Inflammatory macrophage treated with lipopolysaccharide for 4 hours (primary cell): ENCODE measurements at places on chromosomes 12 and 14.
A peak's percentile ranks its signal among the peaks of the same experiment; 100 is the strongest.

DNA sequence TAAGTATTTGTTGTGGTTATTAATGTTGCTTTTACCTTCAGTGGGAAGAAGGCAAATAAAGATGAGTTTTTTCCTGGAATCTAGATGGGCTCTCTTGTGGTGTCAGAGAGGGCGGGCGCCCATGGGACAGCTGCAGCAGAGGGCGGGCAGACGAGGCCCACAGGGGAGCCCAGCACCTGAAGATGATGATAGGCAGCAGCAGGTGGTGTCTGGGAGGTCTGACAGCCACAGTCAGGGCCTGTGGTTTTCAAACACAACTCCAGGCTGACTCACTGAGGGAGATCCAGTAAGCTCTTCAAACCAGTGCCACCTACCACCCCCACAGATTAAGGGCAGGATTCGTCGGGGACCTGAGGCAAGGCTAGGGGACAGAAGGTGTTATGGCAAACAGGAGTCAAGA is 42.8 kb downstream of the NKX2-1 start:
- no peak for DNase-seq

GRCh38 chr12:48118284-48118871 is 786 bp upstream of the PFKM start:
- no peak for DNase-seq

GRCh38 chr12:27801630-27802029 is 21.6 kb upstream of the MANSC4 start:
- no peak for DNase-seq

DNA sequence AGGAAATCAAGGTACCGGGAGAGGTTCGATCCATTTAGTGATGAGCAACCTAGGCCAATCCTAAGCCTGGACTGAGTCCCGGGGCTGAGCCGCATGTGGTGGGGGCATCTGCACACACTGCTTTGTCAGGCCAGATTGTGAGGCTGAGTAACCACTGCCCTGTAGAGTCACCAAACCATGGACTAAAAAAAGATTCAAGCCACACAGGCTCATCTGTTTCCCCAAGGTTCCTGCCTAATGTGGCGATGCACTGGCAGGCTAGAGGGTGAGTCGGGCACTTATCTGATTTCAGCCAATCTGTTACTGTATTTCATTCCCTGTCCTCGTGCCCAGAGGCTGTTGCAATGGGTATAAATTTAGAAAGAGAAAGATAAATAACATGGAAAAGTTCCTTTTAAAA is 140.8 kb downstream of the TTC7B start:
- DNase-seq: peak; percentile 29

- no peak for DNase-seq
These were observed 850.8 kb downstream of the TMTC2 start for GRCh38 chr12:83537428-83538053.

DNA sequence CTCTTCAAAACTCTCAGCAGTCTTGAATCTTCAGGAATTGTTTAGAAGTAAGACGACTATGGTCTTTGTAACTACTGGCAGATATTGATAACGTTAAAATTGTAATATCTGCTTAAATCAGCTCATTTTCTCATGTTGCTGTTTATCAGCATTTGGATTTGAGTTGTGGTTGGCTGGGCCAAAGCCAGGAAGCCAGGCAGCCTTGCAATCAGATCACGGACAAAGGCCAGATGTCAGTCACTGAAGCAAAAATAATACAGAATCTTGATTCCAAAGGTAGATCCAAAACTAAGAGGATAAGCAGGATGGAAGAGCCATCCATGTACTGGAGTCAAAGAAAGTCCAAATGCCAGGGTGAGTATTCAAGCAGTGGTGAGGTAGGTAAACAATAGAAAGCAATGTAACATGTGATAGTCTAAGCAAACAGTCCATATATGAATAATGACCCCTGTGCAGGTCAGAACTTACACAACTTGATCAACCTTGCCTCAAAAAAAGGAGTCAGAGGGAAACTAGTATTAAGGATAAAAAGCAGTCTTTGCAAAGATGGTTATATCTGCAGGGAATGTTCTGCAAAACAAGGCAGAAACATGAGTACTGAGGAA is 95.8 kb upstream of the RAP1B start:
- DNase-seq: no peak

DNA sequence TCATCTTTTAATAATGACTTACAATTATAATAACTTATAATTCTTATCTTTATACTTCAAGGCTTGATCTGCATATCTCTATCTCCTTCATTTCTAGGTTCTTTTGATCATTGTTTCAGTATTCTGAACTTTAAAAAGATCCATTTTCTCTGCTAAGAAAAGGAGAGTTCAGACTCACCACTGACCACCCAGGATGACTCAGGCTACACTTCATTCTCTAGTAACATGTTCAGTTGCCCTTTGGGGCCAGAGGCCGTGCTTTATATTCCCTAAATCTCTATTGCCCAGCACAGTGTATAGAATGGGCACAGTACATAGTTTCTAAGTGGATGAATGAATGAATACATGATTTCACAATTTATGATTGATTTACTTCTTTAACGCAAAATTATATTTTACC is 268.7 kb downstream of the AKAP6 start:
- no peak for DNase-seq

- peak; percentile 64 for DNase-seq
These were observed 84.7 kb upstream of the FLRT2 start for GRCh38 chr14:85445151-85445795.

DNA sequence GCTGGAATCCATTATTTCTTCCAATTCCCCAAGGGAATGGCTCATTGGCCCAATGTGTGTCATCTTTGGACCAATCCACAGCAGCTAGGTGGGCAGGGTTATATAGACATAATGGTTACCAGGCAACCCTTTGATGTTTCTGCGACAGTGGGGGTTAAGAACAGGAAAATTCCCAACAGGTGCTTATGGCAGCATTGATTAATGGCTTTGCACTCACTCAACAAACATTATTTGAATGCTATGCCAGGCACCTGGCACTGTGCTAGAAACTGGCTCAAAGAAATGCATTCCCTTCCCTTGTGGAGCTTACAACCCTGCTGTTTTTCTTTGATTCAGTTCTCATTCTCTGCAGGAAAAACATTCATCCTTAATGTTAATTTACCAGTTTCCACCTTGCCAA is 1221.0 kb downstream of the AACS start:
- DNase-seq: no peak

- no peak for DNase-seq
These were observed 140.1 kb downstream of the NRXN3 start for GRCh38 chr14:78310272-78310671.

DNA sequence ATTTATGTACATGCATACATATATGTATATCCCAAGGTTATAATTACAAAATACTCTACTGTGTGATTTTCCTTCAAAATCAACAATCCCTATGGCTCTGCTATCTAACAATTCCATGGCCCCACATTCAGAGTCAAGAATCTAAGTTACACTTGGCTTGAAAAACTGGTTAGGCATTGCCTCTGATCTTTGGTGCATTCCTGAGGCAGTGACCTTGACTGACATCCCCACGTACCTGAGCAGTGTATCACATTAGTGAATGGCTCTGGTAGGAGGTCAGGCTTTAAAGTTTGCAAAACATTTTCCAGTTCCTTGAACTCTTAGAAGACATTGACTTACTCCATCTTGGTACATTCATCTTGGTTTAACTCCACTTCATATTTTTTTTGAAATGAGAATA is 8.5 kb upstream of the STON2 start:
- no peak for DNase-seq

DNA sequence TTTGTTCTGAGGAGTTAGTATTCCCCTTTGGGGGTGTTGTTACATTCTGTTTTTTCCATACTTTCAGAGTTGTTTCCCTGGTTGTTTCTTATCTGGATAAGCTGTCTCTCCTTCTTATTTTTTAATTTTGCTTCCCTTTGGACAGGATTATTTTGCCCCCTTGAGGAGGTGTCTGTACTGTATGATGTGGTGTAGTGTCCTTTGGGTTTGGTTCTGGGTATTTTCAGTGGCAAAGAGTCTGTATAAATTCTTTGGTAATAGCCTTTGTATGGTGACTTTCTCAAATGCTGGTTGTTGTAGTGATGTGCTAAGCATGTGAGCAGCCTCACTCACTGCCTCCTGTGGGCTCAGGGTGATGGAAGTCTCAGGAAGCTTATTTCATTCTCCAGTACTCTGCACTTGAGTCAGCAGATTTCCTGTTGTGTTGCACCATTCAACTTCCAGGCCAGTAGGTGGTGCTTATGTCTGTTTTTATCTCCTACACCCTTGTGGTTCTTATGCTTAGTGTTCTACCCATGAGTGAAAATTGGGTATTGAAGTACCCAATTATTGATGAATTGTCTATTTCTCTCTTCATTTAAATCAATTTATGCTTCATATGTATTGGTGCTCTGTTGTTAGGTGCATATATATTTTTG is 103.3 kb upstream of the PMCH start:
- DNase-seq: peak; percentile 67

DNA sequence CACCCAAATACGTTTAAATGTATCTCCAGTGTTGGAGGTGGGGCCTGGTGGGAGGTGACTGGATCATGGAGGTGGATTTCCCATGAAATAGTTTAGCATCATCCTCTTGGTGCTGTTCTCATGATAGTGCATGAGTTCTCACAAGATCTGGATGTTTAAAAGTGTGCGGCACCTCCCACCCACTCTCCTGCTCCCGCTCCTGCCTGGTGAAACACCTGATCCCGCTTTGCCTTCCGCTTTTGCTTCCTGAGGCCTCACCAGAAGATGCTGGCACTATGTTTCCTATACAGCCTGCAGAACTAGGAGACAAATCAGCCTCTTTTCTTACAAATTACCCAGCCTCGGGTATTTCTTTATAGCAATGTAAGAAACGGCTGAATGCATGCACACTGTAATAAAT is 20.1 kb downstream of the EIF5 start:
- no peak for DNase-seq

DNA sequence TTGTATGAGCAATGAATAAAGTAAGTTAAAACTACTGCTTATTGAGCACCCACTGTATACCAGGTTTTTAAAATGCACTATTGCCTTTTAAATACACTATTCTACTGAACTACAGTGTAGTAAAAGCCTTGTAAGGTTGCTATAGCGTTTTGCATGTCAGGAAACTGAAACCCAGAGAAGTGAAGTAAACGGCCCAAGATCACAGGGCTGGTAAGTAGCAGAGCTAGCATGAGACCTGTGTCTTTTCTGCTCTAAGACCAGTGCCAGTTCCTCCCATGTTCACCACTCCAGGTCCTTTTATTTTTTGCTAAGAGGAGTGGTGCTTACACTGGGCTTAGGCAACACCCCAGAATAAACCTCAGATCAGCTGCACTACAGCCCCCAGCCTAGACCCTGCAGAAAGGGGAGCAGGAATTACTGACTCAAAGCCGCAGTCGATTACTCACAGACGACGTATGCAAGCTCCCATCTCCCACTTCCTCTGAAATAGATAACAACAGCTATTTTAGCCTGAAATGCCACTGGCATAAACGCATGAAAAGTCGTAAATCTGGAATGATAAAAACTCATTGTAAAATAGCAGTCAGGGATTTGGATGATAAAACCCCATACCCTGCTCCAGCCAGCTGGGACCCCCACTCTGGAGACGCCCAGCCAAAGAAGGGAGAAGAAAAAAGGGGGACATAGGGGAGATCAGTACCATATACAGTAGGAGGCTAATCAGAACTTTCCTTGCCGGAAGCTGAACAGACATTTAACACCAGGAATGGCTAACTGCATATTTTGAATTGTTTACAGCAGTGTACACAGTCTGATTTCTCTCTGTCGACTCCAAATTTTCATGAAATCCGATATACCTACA is 108.3 kb downstream of the NUAK1 start:
- DNase-seq: no peak

- peak; percentile 34 for DNase-seq
These were observed 9.7 kb upstream of the RIC8B start for GRCh38 chr12:106764738-106765137.

GRCh38 chr12:63764481-63764880 is 15.2 kb upstream of the RXYLT1 start:
- DNase-seq: no peak

- no peak for DNase-seq
These were observed 151.4 kb upstream of the MDGA2 start for GRCh38 chr14:47826809-47827208.

- no peak for DNase-seq
These were observed 237.3 kb downstream of the NPAS3 start for GRCh38 chr14:33175951-33176350.

DNA sequence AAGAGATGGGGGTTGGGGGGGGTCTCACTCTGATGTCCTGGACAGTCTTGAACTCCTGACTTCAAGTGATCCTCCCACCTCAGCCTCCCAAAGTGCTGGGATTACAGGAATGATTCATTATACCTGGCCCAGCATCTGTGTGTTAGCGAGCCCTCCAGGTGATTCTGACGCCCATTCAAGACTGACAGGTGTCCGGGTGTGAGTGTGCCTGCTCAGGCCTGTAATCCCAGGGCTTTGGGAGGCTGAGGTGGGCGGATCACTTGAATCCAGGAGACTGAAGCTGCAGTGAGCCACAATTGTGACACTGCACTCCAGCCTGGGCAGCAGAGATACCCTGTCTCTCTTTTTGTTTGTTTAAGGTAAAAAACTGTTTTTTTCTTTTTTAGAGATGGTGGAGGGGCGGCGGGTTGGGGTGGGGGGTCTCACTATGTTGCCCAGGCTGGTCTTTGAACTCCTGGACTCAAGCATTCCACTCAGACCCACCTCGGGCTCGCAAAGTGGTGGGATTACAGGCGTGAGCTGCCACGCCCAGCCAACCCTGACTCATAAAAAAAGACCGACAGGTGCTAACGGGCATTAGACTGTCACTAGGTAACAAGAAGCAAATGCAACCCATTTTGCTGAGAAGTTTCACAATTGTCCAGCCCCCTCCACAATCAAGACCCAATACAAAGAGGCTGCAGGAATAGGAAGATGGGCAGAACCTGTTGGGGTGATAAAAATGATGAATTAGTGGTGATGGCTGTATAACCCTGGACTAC is 4.7 kb downstream of the VSIG10 start:
- no peak for DNase-seq

- DNase-seq: no peak
These were observed 554.5 kb downstream of the TMEM121 start for GRCh38 chr14:106080922-106081321.

- DNase-seq: peak; percentile 92
These were observed 114.0 kb downstream of the PLXNC1 start for GRCh38 chr12:94262228-94263010.

- no peak for DNase-seq
These were observed 14.0 kb downstream of the RNASE9 start for GRCh38 chr14:20546877-20547276.

DNA sequence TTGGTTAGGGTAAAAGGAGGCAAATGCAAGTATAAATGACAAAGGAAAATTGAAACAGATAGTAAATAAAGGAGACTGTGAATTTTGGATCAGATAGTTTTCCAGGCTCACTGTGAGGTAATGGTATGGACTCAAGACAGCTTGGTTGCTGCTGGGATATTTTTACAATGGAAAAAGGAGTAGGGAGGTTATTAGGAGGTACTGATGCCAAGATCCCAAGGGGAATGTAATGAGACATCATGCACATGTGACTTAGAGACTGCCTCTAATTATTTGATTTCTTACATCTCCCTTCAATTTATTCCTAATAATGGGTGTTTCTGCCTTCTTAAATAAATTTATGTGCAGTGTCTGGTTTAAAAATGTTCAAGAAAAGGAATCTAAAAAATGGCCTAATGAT is 56.9 kb downstream of the TAOK3 start:
- DNase-seq: no peak

- peak; percentile 92 for DNase-seq
These were observed 213.1 kb downstream of the CHST11 start for GRCh38 chr12:104669851-104670337.
